Stomach (tissue), 19 donors: ENCODE measurements at places on chromosomes 7 and 10. TPM values are rescaled to one million over a fixed set of nuclear protein-coding genes. Genes with fewer than 3 reads are reported as not detected.

DNA sequence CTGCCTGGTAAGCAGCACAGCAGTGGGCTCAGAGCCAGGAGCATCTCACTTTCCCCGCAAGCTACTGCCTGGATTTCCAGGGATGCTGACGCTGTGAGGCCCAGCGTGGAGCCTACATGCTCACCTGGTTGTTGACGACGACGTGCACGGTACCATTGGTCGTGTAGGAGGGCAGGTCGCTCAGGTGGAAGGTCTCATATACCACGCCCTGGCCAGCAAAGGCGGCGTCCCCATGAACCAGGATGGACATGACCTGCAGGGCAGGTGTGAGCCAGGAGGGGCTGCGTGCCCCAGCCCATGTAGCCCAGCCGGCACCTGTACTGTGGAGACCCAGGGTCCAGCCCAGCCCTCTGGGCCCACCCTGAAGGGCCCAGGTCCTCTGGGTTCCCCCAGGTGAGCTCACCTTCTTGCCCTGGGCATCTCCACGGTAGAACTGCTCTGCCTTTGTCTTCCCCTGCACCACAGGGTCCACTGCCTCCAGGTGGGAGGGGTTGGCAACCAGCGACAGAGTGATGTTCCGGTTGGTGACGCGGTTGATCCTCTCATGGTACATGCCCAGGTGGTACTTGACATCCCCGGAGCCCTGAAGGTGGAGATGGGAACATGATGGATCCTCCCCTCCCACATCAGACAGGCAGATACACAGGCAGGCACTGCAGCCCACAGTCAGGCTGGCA is 15.4 kb downstream of the OGDHL start:
- DNase-seq, result no peak

CLRN3 gene
- 15.4 TPM for total RNA-seq

DNA sequence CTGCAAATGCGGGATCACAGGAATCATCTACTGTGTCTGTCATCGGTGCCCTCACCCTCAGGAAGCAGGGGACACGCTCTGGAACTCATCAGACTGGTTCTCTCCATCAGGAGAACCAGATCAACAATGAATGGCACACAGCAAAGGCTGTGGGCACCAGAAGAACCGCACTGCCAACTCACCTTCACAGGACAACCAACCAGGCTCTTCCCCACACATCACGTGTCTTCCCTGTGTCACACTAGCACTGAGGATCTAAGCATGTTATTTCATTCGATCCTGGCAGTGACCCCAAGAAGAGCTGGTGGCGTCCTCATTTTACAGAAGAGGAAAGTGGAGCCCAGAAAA is 106.1 kb downstream of the TNS3 start:
- DNase-seq, result no peak

TEX47 gene
- not detected for total RNA-seq

- no peak for DNase-seq
Measured at GRCh38 chr10:11009471-11010308, 8.0 kb upstream of the CELF2 start.

DNA sequence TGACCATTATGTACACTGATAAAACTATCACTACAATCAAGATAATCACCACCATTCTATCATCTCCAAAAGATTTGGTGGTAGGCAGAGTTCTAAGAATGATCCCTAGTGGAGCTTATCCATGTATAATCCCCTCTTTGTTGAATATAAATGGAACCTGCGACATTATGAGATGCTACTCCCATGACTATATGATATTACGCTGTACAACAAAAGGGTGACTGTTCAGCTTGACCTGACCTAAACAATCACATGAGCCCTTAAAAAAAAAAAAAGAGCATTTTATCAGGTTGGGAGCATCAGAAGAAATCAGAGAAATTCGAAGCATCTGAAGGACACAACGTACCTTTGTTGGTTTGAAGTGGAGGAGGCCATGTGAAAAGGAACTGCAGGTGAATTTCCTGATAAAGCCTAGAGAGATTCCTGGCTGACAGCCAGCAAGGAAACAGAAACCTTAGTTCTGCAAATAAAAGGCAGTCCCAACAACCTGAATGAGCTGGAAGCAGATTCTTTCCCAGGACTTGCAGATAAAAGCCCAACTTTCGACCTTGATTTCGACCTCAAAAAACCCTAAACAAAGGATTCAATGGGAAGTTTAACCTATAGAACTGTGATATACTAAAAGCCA is 270.7 kb downstream of the ADRA2A start:
- DNase-seq, result peak; percentile 86

DNA sequence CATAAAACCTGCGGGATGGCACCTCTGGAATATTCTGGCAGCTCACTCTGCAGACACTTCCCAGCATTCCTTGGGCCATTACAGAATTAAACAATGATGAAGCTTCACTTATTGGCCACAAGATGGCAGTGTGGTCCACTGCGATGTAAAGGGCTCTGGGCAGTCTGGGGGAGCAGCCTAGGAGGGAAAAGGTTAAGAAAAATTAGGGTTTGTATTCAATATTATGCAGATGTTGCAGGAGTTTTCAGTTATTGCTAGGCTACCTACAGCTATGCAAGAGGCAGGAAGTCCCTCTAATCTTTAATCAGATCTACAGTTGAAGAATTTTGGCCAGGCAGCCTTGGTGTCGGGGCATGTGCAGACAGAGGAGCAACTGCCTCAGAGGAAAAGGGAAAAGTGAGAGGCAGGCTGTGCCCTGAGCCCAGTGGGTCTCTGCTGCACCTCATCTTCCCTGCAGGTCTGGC is 233.2 kb upstream of the PRSS1 start:
- peak; percentile 85 for DNase-seq

DNA sequence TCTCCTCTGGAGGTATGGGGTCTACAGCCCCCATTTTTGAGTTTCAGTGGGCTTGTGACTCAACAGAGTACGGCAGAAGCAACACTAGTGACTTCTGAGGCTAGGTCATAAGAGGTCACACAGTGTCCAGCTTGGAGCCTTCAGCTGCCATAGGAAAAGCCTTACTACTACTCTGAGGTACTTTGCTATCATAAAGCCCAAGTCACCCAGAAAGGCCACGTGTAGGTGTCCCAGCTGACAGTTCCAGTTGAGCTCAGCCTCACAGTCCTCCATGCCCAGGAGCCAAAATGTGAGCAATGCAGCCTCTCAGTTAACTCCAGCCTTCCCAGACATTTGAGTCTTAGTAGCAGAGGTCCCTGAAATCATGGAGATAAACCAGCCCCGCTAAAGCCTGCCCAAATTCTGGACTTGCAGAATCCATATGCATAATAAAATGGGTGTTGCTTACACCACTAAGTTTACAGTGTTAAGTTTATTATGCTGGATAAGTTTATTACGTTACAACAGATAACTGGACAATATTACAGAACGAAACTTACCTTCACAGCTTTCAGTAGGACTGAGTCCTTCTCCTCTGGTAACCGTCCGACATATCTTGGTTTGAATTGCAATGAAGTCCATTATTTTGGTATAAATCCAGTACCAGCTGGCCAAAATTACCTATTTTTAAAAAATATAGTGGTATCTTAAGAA is 181.1 kb downstream of the AVL9 start:
- DNase-seq, result no peak

DNA sequence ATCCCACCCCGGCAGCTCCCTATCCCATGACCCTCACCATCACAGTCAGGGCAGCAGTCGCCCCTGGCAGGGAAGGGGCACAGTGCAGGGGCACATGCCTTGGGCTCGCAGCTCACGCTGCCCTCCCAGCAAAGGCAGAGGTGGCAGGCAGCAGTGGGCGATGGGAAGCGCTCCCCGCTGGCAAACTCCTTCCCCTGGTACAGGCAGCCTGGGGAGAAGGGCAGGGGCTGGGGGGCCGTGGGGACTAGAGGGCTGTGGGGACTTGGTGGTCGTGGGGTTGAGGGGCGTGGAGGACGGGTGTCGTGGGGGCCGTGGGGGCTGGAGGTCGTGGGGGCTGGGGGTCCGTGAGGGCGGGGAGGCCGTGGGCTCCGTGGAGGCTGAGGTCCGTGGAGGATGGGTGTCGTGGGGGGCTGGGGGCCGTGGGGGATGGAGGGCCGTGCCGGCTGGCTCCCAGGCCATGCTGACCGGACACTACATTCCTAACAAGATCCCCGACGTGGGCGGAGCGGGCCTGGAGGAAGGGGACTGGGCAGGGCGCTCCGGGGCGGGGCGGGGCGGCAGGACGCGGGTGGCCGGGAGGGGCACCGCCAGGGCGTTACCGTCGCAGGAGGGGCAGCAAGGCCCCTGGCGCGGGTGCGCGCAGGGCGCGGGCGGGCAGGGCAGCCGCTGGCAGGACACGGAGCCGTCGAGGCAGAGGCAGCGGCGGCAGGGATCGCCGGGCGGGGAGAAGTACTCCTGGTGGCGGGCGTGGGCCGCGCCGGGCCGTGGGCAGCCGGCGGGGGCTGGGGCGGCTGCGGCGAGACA is 20.0 kb downstream of the KCP start:
- DNase-seq, result peak; percentile 63

DNA sequence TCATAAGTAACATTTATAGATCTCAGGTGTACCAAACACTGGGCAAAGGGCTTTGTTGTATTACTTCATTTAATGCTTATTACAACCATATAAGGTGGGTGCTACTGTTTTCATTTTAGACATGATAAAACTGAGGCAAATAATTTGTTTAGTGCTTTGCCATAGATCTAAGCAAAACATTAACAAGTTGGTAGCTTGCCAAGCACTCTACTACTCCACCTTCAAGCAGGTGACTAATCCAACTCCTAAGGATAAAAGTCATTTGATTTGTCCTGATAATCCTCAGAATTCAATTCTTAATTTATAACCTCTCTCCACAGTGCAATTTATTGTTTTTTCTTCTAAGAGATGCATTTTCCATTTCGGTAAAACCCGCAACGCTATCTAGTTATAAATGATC is 646.4 kb downstream of the GRM8 start:
- DNase-seq, result no peak

HIF1AN gene
- total RNA-seq, result 6.7 TPM

DNA sequence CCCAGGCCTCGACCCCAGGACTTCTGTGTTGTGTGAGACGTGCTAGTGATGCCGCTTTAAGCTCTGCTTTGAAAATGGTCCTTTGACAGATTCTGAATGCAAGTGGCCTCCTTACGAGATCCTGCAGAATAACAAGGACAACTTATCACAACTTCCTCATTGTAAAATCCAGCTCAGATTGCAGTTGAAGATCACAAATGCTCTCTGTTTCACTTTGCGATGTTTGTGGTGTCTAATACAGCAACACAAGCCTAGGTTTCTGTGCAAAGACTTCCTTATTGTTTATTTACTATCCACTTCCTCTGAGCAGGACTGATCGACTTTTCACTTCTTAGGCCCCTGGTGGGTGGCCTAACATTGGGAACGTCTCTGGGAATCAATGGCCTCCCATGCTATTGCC is 31.7 kb upstream of the INSIG1 start:
- no peak for DNase-seq

DNA sequence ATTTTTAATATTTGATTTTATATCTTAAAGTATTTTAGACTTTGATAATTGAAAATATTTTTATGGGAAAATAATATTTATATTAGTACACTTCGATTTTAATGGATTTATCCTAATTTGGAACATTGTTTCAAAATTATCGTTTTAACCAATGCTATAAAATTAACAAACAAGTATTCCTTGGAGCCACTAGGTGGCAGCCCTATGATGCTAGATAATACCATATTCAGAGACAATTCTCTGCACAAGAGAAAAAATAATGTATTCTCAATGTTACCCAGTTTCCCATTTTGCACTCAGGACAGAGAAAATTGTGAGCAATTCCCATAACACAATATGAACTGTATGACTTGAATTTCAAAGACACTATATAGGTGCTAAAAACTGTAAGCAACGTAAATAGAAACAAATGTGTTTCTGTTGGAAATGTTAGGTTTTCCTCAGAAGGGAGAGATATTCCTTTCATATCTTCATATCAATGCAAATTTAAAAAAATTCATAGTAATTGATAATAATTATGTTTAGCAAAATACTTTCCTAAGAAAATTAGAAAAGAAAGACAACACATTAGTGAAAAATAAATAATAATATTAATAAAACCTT is 237.8 kb downstream of the SEMA3E start:
- DNase-seq, result peak; percentile 26

- DNase-seq, result no peak
Measured at GRCh38 chr10:68139448-68140272, 30.4 kb downstream of the MYPN start.

ABCB1 gene
- 4.9 TPM for total RNA-seq

NUTM2E gene
- total RNA-seq, result not detected

DNA sequence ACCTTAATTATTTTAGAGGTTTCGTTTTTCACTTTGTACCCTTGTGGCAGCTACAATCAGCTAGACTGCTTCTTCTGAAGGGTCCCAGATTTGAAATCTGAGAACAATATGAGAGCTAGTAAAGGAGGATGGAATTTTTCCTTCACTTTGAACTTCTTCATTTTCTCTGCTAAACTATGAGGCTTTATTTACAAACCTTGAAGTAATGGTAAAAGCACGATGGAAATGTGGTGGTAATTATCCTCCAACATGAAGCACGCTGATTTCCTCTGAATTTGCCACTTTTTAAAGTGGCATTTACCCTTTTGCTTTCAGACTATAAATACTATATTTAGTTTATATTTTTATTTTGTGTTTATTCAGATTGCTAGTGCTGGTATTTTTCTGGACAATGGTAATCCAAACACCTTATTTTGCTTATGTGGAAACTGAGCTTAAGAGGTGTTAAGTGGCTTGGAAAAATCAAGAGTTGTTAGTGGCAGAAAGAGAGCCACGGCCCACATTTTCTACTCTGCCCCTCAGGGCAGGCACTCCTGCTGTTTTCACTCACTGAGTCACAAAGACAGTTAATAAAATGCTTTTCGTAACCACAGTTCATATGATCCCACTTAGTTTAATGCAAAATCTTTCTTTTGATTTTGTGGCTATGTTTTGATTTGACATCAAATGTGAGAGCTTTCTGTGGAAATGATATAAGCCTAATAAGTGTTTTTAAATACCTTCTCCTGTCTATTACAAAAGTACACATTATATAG is 2.7 kb downstream of the SSMEM1 start:
- no peak for DNase-seq

SPDYE2 gene
- total RNA-seq, result not detected

MRLN gene
- total RNA-seq, result not detected

DNA sequence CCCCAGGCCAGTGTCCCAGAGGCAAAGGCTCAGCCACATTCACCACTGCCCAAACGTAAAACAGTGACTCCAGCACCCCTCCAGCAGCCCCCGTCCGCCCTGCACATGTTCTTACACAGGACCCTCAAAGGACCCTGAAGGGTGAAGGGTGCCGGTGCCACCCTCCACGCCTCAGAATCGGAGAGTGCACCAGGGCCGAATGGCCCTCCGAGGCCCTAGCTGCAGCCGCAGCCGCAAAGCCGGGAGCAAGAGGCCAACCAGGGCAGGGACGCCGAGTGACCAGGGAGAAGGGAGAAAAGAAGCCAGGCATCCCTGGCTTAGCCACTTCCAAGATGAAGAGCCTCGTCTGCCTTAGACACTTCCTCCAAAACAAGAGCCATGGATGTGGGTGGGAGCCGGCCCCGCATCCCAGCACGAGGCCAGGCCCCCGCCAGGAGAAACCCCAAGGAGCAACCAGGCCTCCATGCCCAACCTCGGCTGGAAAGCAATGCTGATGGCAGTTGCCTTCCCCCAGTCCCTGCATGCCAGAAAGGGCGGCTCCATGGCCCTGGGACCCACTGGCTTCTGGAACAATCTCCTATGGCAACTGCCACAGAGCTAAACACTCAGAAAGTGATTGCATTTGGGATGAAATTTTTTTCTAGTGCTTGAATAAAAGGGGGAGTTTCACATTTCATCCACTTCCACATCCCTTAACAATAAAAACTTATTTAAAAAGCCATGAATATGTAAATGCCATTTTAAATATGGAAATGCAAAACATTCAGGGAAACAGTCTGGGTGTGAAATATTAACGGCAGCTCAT is 92.3 kb downstream of the MAD1L1 start:
- no peak for DNase-seq

HOXA3 gene
- total RNA-seq, result 0.87 TPM
